ENCODE measurements at places on chromosomes 16 and 17.

DNA sequence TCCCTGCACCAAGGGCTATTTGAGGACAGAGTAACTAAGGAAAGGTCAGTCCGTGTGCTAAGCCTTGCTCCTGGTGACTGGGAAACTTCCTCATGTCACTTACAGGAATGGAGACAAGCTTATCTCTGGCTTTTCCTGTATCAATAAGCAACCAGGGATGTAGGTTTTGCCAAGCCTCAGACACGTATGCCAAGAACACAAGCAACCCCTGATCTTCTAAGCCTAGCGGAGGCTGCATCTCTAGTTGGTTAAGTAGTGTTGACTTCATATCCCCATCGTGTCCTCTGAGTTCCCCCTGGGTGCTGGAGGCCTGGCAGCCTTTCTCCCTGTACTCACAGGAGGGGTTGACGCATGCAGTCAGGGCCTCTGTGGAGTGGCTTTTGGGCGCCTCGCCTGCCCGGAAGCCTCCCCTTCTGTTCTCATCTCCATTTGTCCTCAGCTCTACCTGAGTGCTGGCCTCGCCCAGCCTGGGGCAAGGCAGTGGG, 1.4 kb upstream of the C1QTNF1 start:
- DNase-seq: no peak

GRCh38 chr17:14307560-14308024, 6.7 kb downstream of the HS3ST3B1 start:
- DNase-seq: no peak

DNA sequence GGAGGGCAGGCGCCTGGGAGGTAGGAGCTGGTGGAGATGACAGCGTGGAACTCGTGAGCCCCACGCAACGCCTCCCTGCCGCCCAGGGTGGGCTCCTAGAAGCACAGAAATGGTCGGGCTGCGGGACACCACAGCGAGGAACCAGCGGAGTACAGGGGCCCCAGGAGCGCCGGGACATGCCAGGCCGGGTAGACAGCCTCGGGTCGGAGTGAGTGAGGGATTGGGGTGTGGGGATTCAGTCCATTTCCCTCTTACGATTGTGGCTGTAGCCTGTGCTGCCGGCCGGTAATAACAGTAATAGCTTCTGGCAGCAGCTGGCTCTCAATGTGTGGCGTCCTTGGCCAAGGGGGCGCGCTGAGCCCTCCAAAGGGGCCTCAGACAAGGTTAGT, 12.2 kb upstream of the CES3 start:
- no peak for DNase-seq

GRCh38 chr16:7521834-7522233, 189.2 kb downstream of the RBFOX1 start:
- DNase-seq: no peak

DNA sequence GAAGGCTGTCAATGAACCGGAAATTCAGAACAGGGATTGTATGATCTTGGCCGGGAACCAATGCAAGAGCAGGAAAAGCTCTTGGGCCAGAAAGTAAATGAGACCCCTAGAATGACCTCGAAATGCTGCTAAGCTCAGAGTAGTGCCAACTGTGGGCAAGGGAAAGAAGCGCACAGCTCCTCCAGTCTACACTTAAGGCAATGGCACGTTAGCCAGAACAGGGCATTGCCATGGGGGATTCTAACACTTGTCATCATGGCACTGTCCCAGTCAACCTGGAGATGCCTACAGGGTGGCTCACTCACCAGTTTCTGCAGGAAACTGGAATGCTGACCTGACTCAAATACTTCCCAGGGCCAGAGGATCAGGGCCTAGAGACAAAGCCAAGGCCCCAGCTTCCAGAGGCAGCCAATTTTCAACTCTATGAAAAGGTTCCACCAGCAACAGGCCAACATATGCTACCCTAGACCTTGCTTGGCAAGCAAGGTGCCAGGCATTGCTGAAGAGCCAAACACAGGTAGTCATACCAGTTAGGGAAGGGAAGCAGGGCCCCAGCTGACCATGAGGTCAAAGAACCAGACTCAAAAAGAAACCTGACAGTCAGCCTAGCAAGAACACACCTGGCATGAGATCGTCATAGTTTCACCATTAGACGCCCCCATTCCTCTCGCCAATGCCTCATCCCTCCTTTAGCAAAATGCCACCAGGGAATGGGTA, 34.9 kb downstream of the ARHGAP17 start:
- peak; percentile 59 for DNase-seq

- DNase-seq: peak; percentile 27
Observed at GRCh38 chr17:35537601-35538141, at the start of gene SLFN12L. Gene SLFN12L (minus strand): TSS chr17:35537678. CDS start chr17:35522364, 15,314 bp downstream.

GRCh38 chr16:88561485-88562359, 8.5 kb upstream of the ZC3H18 start:
- peak; percentile 55 for DNase-seq

DNA sequence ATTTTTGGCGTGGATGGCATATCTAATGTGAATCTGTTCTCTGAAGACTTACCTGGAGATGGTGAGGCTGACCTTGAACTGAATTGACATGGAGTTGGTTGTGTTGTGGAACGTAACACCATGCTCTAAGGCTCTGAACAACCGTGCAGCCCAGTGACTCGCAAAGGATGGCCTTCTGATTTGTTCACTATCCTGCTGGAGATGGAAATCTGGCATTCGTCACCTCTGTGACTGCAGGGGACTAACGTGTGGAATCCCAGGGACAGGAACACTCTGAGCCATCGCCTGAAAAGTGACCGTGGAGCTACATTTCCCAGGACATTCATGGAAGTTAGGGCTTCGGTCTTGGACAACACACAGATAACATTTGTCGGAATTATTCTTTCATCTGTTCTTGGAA, 61.1 kb downstream of the BANP start:
- DNase-seq: no peak

DNA sequence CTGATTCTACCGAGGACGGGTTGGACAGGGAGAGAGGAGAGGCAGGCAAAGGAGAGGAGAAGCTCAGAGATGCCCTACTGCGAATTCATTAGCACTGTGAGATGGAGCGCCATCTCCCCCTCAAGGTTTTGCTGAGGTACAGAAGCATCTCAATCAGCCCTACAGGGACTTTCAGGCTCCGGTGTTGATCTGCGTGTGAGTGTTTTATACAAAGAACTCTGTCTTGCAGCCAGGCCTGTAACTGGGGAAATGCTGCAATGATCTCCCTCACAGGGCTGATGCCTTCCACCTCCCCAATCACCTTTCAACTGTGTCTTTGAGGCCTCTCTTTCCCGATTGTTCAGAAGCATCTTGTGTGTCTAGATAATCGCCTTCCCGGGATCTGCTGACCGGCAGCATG, 74.8 kb downstream of the IRX6 start:
- DNase-seq: no peak

DNA sequence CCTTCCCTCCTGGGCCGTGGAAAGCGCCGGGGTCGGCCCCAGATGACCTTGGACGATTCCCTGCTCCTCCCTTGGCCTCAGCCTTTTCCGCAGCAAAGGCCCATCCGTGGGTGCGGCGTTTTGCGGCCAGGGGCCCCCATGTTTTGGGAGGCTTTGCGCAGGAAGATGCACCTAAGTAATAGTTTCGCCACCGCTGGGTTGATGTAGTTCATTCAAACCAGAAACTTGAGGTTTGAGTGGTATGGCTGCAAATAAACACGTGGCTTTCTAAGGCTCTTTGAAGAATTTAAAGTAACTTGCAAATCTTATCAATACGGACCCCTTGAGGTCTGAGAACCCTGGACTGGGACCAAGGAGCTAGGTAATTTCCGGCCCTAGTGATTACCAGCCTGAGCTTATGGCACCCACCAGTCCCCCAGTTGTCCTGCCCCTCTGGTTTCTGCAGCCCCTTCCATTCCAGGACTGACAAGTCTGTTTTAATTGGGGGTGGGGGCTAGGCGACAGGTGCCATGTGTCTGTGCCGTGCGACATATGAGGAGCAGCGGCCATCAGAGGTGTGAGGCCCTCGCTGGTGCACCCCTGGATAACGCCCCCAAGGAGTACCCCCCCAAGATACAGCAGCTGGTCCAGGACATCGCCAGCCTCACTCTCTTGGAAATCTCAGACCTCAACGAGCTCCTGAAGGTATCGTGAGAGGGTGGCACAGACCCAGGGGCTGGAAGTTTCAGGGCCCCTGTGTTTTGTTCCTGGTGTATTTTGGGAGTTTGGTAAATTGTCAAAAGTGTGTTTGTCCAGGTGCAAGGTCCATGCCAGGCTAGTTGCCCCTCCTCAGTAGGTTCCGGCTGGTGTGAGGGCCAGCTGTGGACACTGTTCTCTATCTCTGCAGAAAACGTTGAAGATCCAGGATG, 834 bp downstream of the MRPL12 start:
- peak; percentile 40 for DNase-seq

GRCh38 chr17:38994026-38994425, 26.8 kb upstream of the FBXO47 start:
- DNase-seq: no peak

GRCh38 chr17:6749519-6749918, 6.3 kb upstream of the XAF1 start:
- DNase-seq: no peak

DNA sequence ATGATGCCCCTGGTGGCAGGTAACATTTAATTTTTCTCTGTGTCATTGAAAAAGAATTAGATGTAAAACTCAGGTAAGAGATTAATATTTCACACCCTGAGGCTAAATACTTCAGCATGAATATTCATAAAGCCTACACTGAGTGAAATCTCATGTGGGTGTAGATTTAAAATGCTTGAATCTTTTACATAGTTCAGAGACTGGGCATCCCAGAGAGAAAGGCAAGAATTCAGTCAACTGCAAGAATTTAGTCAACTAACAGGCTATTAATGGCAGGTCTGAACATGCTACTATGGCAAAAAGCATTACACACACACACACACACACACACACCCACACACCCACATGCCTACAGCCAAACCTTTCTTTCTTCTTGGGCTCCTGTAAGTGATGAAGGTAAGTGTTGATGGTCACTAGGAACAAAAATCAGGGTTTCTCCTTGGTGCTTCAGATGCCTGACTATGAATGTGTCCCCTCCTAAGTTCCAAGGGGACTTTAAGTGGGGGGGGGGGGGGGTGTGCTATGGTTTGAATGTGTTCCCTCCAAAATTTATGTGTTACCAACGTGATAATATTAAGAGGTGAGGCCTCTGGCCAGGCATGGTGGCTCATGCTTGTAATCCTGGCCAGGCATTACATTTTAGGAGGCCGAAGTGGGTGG, 63.7 kb upstream of the PSMD7 start:
- DNase-seq: no peak

- DNase-seq: no peak
Observed at GRCh38 chr17:16383772-16384287, 2.9 kb downstream of the UBB start.

GRCh38 chr17:50768346-50768761, 1.0 kb upstream of the ANKRD40CL start:
- DNase-seq: no peak

GRCh38 chr17:73359352-73359751, 47.6 kb upstream of the CDC42EP4 start:
- no peak for DNase-seq

GRCh38 chr16:2473999-2474876, 689 bp upstream of the TBC1D24 start:
- DNase-seq: peak; percentile 67

- no peak for DNase-seq
Observed at GRCh38 chr16:19607616-19608280, 52.2 kb downstream of the VPS35L start.

DNA sequence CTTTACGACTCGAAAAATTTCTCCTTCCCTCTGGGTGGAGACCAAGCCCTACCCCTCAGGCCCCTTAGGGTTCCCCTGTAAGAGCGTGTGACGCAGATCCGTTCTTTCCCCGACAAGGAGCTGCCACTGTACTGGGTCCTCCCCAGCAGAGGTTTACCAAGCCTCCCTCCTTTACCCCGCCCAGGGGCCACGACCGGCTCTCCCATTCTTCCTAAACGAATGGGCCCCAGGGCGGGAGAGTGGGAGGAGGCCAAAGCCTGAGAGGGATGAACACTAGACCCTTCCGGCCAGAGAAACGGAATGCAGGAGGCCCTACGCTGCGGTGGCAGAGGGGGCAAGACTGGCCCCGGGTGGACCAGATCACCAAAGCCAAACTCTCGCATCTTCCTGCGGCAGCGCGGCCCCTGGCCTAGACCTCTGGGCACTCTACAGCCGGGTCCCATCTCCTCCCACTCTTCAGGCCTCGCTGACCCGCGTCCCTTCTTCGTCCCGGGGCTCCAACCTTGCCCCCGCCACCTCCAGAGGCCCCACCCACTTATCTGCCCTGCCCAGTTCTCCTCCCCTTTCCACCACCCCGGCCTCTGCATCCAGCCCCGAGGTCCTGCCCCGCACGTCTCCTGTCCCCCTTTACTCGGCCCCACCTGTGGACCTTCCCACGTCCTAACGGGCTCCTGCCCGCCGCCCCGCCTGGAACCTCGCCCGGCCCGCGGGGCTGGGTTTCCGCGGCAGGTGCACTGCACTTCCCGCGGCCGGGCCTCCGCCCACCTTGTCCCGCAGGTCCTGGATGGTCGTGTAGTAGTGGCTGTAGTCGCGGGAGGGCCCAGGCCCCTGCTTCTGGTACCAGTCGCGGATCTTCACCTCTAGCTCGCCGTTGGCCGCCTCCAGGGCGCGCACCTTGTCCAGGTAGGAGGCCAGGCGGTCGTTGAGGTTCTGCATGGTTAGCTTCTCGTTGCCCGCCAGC, 765 bp downstream of the KRT19 start:
- no peak for DNase-seq

GRCh38 chr16:18969050-18969854, 14.5 kb upstream of the TMC7 start:
- peak; percentile 86 for DNase-seq

GRCh38 chr17:44094701-44095387, 24.3 kb downstream of the G6PC3 start:
- no peak for DNase-seq

DNA sequence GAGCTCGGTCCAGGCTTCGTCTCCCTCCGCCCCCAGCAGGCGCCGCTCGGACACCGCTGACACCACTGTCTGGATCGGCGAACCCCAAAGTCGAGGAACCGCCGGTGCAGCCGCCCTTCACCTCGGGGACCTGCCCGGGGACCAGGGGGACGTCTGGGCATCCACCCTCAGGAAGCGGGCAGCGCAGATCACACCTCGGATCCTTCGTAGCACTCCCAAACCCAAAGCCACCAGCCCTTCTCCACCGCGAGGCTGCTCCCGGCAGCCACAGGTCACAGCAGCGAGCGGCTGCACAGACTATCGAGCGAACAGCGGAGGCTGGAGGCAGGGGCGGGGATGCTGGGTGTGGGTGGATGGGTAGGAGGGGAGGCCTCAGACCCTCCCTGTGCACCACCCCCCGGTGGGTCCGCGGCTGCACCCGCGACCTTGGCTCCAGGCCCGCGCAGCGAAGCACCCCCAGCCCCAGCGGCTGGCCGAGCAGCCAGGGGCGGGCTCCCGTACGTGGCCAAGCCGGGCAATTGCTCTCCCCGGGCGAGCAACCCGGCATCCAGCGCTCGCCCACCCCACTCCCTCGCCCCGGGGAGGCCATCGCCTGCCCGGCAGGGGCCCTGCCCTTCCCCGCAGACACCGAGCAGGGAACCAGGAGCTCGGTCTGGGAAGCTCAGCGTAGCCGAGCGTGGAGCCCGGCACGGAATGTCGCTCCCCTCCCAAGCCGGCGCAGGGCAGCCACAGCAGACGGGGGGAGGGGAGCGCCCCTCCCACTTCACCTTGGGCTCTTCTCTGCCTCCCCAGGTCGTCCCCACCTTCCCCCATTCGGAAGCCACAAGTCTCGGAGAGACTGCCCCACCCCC, 1.0 kb downstream of the SDK2 start:
- peak; percentile 38 for DNase-seq
